ENCODE measurements at places on chromosomes 11 and 22.

DNA sequence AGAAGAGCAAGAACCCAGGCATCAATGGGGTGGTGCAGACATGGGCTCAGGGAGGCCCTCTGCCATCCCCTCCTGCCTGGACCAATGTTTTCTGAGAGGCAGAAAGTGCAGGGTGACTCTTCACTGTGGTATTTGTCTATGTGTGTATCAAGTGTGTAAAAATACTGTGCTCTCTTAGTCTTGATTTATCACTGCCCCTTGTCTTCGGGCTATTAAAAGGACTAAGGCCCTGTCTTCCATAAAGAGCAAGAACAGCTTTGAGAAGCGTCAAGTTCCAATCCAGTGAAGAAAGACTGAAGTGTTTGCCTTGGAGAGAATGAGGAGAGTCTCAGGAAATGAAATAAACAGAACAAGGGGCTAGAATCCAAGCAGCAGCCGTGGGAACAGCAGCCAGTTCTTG is 14.4 kb downstream of the PRSS23 start:
- peak; percentile 37 for DNase-seq

GRCh38 chr11:704781-705645 is 1.0 kb upstream of the EPS8L2 start:
- DNase-seq: peak; percentile 75

GRCh38 chr22:44759001-44759400 is 6.6 kb downstream of the ARHGAP8 start:
- no peak for DNase-seq

- peak; percentile 33 for DNase-seq
These were observed 7.1 kb downstream of the TMA7B start for GRCh38 chr22:39967103-39967829.

- DNase-seq: no peak
These were observed 4.4 kb upstream of the PRSS23 start for GRCh38 chr11:86795949-86796348.

DNA sequence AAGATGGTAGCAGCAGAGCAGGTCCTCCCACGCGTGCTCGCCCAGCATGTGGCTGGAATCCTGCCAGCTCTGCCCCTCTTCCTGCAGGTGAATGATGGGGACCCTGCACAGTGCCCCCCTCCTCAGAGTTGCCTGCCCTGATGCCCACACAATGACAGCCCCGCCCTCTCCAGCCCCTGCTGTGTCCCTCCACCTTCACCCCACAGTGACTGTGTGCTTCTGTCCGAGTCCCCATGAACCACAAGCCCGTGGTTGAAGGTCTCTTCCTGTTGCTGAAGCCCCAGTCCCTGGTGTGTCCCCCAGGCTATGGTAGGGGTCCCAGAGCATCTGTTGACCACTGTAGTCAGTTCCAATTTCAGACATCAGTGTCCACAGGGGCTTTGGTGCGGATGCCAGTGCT is 71.0 kb downstream of the BRD1 start:
- DNase-seq: no peak

DNA sequence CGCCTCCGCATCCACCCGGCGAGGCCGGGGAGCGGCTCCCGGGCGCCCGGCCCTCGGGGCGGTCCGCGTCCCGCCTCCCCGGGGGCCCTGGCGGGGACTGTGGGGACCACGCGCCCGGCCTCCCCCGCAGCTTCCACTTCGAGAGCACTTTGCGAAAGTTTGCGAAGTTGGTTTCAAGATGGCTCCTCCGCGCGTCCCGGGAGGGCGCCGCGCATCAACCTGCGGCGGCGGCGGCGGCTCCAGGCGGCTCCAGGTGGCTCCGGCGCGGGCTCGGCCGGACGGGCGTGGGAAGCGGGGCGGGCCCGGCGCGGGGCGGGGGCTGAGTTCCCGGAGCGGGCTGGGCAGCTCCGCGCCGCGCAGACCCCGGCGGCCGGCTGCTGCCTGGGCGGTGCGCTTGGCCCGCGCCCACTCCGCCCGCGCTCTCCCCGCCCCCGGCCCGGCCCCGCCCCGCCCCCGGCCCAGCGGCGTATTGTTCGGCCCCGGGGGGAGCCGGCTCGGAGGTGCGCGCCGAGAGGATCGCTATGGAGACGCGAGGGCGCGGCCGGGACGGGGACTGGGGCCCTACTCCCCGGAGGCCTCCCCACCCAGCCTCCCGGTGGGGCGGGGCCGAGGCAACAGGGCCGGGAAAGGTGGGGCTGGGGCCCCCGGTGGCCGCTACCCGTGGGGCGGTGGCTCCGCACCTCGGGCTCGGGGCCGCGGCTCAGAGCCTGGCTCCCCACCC is at the start of gene CELSR1:
TSS of gene CELSR1 (minus strand) at position 396 of the 721 bp plus-strand sequence. CDS start 450 bp downstream, outside the sequence.
- peak; percentile 55 for DNase-seq

DNA sequence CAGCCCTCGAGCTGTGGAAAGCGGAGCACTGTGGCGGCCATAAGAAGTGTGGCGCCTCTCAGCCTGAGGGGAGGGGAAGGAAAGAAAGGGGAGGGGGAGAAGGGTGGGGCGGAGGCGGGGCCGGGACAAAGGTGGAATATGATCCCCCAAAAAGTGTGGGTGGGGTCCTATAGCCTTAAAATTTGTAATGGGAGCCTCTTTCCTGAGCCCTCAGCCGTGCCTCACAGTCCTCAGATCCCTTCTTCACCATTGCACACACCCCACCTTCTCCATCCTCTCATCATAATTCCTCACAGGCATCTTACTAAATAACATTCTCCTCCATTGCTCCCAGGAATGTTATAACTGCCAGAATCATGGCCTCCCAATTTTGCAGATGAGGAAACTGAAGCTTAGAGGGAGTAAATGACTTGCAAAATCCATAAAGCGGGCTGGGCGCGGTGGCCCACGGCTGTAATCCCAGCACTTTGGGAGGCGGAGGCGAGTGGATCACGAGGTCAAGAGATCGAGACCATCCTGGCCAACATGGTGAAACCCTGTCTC is 600 bp upstream of the RAB6A start:
- DNase-seq: no peak

DNA sequence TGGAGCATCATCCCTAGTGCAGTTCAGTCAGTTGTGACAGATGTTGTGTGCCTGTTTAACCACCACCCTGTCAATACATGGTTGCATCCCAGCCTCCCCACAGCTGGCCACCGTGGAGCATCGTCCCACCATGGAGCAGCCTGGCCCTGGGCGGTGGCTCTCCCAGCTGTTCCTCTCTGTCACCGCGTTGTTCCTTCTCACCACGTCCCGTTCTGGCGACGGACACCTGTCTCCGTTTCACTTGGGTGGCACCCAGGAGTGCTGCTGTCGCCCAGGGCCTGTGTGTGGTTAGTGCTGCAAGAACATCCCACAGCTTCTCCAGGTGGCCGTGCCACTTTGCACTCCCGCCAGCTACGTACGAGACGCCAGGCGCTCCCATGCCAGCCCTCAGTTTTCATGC is 26.5 kb downstream of the MUC6 start:
- no peak for DNase-seq

GRCh38 chr11:46389450-46390330 is 1.9 kb downstream of the CHRM4 start:
- DNase-seq: peak; percentile 75

- DNase-seq: no peak
These were observed 12.3 kb upstream of the SPINDOC start for GRCh38 chr11:63800921-63801320.

- no peak for DNase-seq
These were observed 108.3 kb downstream of the TIMP3 start for GRCh38 chr22:32909581-32910428.

GRCh38 chr11:80414181-80415165 is 973.6 kb upstream of the TENM4 start:
- peak; percentile 61 for DNase-seq

- DNase-seq: no peak
These were observed 44.1 kb upstream of the GDPD4 start for GRCh38 chr11:77345621-77346020.

- peak; percentile 63 for DNase-seq
These were observed 19.2 kb downstream of the PIM3 start for GRCh38 chr22:49979587-49980264.

- no peak for DNase-seq
These were observed 6.7 kb upstream of the CD6 start for GRCh38 chr11:60964801-60965200.

- no peak for DNase-seq
These were observed 15.9 kb downstream of the ALG9 start for GRCh38 chr11:111855506-111855905.

GRCh38 chr11:19253153-19253745 is 12.5 kb upstream of the E2F8 start:
- no peak for DNase-seq

DNA sequence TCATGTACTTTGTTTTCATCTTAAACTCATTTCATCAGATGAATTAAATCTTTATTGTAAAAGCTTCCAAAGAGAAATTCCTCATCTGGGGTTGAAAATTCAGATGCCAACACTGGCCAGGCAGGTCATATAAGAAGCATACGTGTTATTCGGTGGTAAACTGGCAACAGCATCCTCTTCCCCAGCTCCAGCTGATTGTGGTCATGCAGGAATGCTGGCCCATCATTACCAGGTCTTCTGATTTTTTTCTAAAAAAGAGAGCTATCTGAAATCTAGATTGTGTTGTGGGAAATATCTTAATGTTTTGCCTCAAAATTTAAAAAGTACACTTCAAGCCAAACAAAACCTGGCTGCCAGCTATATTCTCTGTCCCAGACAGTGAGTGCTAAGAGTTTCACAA is 53.6 kb downstream of the ARFGAP2 start:
- DNase-seq: no peak

- no peak for DNase-seq
These were observed 52.5 kb downstream of the RCN1 start for GRCh38 chr11:32143378-32143777.

DNA sequence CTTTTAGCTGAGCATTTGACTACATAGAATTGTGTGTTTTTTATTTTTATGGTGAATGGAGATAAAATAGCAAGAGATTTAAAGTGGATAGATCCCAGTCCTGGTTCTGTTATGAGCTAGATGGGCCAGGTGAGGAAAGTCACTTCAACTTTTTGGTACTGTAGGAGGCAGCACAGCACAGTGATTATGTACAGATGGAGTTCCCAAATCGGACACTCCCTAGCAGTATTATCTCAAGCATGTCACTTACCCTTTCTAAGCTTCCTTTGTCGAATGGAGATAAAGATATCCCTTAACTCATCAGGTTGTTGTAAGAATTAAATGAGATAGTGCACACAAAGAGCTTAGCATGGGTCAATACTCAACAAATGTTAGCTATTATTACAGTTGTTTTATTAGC is 5.3 kb downstream of the EXPH5 start:
- DNase-seq: peak; percentile 31

- peak; percentile 21 for DNase-seq
These were observed 15.1 kb downstream of the UQCR10 start for GRCh38 chr22:29782061-29782845.

- peak; percentile 96 for DNase-seq
These were observed 61.0 kb upstream of the PLET1 start for GRCh38 chr11:112321501-112322172.

GRCh38 chr11:77093056-77093891 is 9.4 kb upstream of the OMP start:
- DNase-seq: no peak

GRCh38 chr11:109772892-109773291 is 320.3 kb upstream of the ZC3H12C start:
- no peak for DNase-seq

GRCh38 chr11:123560006-123560405 is 94.4 kb downstream of the SCN3B start:
- no peak for DNase-seq

GRCh38 chr11:119065369-119065768 is 2.2 kb upstream of the VPS11 start:
- DNase-seq: peak; percentile 66

DNA sequence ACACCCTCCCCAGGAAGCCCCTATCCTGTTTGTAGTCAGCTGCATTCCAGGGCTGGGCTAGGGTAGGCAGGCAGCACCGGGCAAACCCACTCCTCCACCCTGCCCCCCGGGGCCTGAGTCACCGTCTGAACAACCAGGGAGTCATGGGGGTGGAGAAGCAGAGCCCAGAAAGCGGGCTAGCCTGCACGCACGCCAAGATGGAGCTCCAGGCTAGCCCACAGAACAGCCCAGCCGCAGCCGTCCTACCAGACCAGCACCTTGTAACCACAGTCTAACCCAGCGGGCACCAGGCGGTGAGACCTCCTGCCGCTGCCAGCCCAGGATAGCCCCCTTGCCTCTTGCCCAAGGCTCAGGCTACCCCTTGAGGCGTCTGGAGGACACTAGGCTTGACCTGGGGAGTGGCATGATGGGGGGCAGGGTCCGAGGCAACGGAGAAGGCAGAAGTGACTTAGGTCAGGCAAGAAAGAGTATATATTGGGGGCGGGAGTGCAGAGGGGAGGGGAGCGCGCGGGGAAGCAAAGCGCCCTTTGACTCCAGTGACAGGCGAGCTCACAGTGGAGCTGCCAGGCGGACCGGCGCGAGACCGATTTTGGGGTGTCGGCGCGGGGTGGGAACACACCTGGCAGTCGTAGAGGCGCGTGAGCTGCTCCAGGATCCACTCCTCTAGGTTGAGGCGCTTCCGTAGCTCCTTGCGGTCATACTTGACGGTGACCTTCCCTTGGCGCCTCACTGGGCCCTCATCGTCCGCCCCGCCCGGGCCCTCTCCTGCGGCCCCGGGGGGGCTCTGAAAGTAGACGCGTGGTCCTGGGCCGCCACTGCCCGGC is 734 bp downstream of the PPP1R14B start:
- peak; percentile 99 for DNase-seq

- no peak for DNase-seq
These were observed 4.3 kb downstream of the PPM1F start for GRCh38 chr22:21948390-21948789.

DNA sequence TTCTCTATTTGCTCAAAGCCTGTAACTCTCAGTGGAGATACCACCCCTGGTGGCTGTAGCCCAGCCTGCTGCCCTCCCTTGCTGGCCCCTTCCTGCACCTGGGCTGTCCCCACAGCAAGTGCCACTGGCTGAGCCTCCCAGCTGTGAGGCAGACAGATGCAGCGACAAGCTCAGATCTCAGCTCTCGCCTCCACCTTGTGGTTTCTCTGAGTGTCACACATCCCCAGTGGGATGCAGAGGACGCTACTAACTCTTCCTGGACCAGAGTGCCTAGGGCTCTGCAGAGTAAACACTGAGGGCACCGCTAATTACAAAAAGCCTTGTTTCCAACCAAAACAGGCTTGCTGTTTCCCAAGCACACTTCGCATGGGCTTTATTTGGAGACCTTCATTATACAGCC is 8.9 kb downstream of the YPEL1 start:
- peak; percentile 59 for DNase-seq

- DNase-seq: peak; percentile 86
These were observed 26.5 kb downstream of the ABTB2 start for GRCh38 chr11:34331329-34331728.
